ENCODE measurements at places on chromosomes 5 and 9. TPM values are rescaled to one million over a fixed set of nuclear protein-coding genes. Genes with fewer than 3 reads are reported as not detected.

DNA sequence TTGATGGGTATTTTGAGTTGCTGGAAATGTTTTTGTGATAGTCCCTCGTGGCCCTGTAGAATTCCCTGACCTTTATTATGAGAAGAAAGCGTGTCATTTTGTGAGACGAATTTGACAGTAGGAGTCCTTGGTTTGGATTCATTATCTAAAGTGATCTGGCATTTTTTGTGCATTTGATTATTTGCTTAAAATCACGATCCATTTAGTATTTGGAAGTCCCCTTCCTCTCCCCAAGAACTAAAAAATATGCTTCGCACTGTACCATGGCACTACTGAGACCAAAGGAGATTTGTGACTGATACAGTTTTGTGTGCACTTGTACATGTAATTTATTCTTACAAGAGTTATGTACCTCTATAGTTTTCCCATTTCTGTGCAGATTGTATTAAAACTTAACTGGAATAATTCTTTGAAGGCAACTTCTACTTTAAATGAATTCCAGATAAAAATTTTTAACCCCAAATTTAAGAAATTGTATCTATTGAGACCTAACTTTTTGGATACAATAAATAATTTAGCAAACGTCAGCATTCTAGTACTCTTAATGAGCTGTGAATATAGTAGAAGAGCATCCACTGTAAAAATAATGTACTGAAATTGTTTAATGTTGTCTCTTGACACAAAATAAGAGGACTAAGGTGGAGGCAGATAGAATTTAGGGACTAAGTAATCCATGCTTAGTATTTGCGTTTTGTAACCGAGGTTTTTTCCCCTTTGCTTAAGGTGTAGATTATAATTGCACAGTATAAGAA lies 2.1 kb downstream of the MAP3K1 start:
- H3K27me3 ChIP-seq = no peaks in the 10 kb centered on the region
- no peak for DNase-seq
- peak overlapping the region; percentile 97 for H3K4me3 ChIP-seq
- peak overlapping the region; percentile 89 for H3K27ac ChIP-seq
- peaks cover 13% of the 10 kb centered on the region for H3K36me3 ChIP-seq

- no peak overlapping the region for H3K4me3 ChIP-seq
- DNase-seq = no peak
- H3K36me3 ChIP-seq = no peaks in the 10 kb centered on the region
- no peaks in the 10 kb centered on the region for H3K4me1 ChIP-seq
Measured at GRCh38 chr5:146825033-146825432, 53.5 kb downstream of the PPP2R2B start.

GRCh38 chr9:118586978-118587377 lies 782.3 kb downstream of the BRINP1 start:
- H3K4me3 ChIP-seq = no peak overlapping the region
- H3K36me3 ChIP-seq = no peaks in the 10 kb centered on the region
- no peaks in the 10 kb centered on the region for H3K4me1 ChIP-seq
- DNase-seq = no peak
- no peak overlapping the region for H3K27ac ChIP-seq

- H3K27me3 ChIP-seq = no peaks in the 10 kb centered on the region
- no peaks in the 10 kb centered on the region for H3K36me3 ChIP-seq
- no peak overlapping the region for H3K27ac ChIP-seq
- DNase-seq = no peak
- H3K4me3 ChIP-seq = no peak overlapping the region
Measured at GRCh38 chr5:157530226-157530972, 45.2 kb downstream of the ADAM19 start.

DNA sequence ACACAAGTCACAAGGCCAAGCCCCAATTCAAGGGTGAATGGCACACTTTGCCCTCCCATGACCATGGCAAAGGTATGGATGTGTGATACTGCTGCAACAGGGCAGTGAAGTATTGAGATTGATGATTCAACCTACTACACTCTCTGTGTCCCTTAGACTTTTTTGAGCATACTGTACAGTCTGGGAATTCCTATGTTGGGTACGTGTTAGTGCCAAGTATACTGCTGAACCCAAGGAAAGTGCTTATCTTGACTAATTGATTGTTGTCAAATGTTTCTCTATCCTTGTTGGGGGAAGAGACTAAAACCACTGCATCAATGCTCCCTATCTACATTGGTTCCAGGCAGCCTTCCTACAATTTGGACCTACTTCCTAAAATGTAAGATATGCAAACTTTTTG lies 93.7 kb downstream of the NDFIP1 start:
- H3K27ac ChIP-seq = no peak overlapping the region
- no peaks in the 10 kb centered on the region for H3K4me1 ChIP-seq
- DNase-seq = no peak
- H3K27me3 ChIP-seq = no peaks in the 10 kb centered on the region
- H3K36me3 ChIP-seq = no peaks in the 10 kb centered on the region

ARL14EPL gene
- 0.11 TPM for polyA plus RNA-seq

Data from CD14-positive monocyte (primary cell).